ENCODE measurements at places on chromosomes 11 and 22. TPM values are rescaled to one million over a fixed set of nuclear protein-coding genes. Genes with fewer than 3 reads are reported as not detected.
A peak's percentile ranks its signal among the peaks of the same experiment; 100 is the strongest.

GRCh38 chr11:77406396-77406795, 67.5 kb downstream of the PAK1 start:
- no peaks in the 10 kb centered on the region for H3K27me3 ChIP-seq
- H3K36me3 ChIP-seq: no peaks in the 10 kb centered on the region
- peaks cover 46% of the 10 kb centered on the region for H3K4me1 ChIP-seq
- no peak for DNase-seq

GRCh38 chr11:103862802-103863174, 173.7 kb upstream of the DDI1 start:
- no peak overlapping the region for H3K4me3 ChIP-seq
- no peak for DNase-seq
- H3K36me3 ChIP-seq: no peaks in the 10 kb centered on the region
- H3K27ac ChIP-seq: no peak overlapping the region

DNA sequence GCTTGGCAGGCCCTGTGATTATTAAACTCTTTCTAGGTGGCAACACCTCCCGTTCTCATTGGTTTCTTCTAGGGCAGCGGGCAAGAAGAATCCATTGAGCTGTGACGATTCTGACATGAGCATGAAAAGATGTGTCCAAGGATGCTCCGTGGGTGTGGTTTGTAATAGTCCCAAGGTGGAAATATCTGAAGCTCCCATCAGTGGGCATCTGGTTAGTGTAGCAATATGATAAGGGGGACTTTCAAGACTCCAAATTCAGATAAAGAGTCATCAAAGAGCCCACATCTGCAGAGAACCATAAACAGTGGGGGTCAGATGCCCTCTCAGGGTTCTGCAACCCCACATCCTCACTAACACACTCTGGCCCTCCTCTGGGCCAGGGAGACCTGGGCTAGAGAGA, 42.6 kb downstream of the TST start:
- peaks cover 7% of the 10 kb centered on the region for H3K27me3 ChIP-seq
- H3K4me3 ChIP-seq: no peak overlapping the region
- DNase-seq: no peak

- no peaks in the 10 kb centered on the region for H3K27me3 ChIP-seq
- no peaks in the 10 kb centered on the region for H3K36me3 ChIP-seq
- H3K27ac ChIP-seq: no peak overlapping the region
- peaks cover 40% of the 10 kb centered on the region for H3K4me1 ChIP-seq
- no peak overlapping the region for H3K4me3 ChIP-seq
Measured at GRCh38 chr11:79045018-79045799, 395.6 kb downstream of the TENM4 start.

GRCh38 chr11:133917921-133918607, 38.7 kb downstream of the IGSF9B start:
- H3K4me3 ChIP-seq: no peak overlapping the region
- no peak overlapping the region for H3K27ac ChIP-seq
- no peaks in the 10 kb centered on the region for H3K36me3 ChIP-seq
- no peaks in the 10 kb centered on the region for H3K27me3 ChIP-seq

DNA sequence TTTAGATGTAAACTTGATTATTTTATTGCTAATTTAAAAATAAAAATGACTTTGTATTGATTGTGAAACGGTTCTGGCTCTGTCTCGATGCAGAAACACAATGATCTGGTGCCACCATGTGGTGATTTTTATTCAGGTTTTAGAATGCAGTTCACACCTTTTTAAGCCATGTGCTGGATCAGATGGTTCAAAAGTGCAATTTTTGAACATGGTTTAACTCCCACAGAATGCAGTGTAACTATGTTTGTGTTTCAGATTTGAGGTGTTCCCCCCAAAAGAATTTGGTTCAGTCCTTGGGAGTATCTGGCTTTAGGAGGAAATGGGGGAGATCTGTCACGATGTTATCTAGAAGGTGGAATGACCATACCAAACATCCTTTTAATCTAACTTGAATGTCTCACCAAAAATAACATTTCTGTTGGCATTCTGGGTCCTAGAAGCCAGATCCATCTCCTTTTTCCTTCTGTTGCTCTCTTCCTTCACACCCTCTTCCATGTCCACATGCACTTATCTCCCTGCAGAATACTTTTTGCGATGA, 7.9 kb downstream of the MRPL16 start:
- H3K4me1 ChIP-seq: peaks cover 4% of the 10 kb centered on the region
- H3K27ac ChIP-seq: no peak overlapping the region
- no peak for DNase-seq
- H3K36me3 ChIP-seq: peaks cover 26% of the 10 kb centered on the region
- H3K4me3 ChIP-seq: no peak overlapping the region
- H3K27me3 ChIP-seq: no peaks in the 10 kb centered on the region

GRCh38 chr11:104291646-104292045, 127.7 kb upstream of the PDGFD start:
- no peaks in the 10 kb centered on the region for H3K4me1 ChIP-seq
- no peaks in the 10 kb centered on the region for H3K36me3 ChIP-seq
- no peaks in the 10 kb centered on the region for H3K27me3 ChIP-seq
- no peak for DNase-seq
- H3K27ac ChIP-seq: no peak overlapping the region

- H3K4me1 ChIP-seq: peaks cover 26% of the 10 kb centered on the region
- H3K27ac ChIP-seq: peak within 1 kb of the TSS; percentile 76
- H3K27me3 ChIP-seq: no peaks in the 10 kb centered on the region
- DNase-seq: no peak
- H3K4me3 ChIP-seq: peak within 1 kb of the TSS; percentile 63
Measured at GRCh38 chr22:46737976-46738646, at the start of gene CERK. Gene CERK, minus strand, starts transcription at chr22:46738252. Its CDS starts 104 bp downstream, at chr22:46738148.

DNA sequence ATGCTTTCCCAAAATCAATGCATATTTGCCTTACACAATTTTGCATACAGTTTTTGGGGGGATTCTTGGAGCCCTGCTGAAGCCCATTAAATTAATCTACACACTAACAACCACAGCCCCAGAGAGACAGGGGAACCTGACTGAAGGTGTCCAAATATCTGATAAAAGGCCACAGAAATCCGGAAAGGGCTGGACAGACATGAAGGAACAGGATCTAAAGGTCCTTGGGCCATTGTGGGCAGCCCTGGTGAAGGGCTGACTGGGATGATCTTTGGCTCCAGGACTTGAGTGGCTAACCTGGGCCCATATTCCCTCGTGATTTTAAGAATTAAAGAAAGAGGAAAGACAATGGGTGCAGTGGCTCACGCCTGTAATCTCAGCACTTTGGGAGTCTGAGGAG, 6.8 kb upstream of the WDR74 start:
- no peak for DNase-seq
- no peak overlapping the region for H3K4me3 ChIP-seq
- peaks cover 12% of the 10 kb centered on the region for H3K4me1 ChIP-seq

GRCh38 chr11:118229274-118229847, 4.5 kb upstream of the JAML start:
- H3K36me3 ChIP-seq: peaks cover 10% of the 10 kb centered on the region
- no peak overlapping the region for H3K4me3 ChIP-seq
- H3K27ac ChIP-seq: no peak overlapping the region
- no peaks in the 10 kb centered on the region for H3K27me3 ChIP-seq

DNA sequence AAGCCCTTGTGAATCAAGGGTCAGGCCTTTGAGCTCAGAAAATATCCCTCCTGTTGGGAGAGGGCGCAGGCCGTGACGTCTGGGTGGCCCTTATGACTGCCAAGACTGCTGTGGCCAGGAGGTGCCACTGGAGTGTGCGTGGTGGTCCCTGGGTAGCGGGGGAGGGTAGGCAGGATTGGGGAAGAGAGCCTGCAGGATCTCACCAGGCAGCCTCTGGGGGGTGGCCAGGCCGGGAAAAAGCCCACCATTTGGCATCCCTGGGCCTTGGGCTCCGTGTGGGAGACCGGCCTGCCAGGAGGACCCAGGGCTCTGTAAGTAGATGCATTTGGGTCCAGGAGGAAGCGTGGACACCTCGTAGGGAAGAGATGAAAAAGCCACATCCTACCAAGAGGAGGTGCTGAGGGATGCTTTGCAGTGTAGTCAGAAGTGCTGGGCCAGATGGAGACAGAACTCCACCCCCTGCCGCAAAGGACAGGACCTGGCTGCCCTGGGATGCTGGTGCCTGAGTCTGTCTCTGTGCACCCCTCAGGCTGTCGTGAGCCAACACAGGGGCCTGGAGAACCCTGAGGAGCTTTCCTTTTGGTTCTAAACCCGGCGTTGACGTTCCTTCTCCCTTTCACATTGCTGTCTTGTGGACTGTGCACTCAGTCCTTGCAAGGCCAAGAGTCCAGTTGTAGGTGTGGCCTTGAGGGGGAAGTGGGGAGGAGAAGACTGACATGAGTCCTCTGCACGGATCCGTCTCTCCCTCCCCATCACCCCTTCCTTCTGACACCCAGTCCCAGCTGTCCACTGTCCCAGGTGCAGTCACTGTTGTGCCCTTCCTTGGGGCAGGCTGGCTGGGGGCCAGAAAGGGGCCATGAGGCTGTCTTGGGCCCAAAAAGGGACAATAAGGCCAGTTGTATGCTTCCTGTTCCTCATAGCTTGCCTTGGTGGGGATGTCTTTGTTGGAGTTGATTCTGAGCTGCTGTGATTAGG, 12.7 kb upstream of the MIEF1 start:
- H3K4me3 ChIP-seq: no peak overlapping the region
- no peak overlapping the region for H3K27ac ChIP-seq
- no peaks in the 10 kb centered on the region for H3K36me3 ChIP-seq
- H3K4me1 ChIP-seq: no peaks in the 10 kb centered on the region
- no peak for DNase-seq

- H3K4me1 ChIP-seq: peaks cover 4% of the 10 kb centered on the region
- H3K27me3 ChIP-seq: peaks cover 23% of the 10 kb centered on the region
- H3K4me3 ChIP-seq: peak overlapping the region; percentile 50
- H3K36me3 ChIP-seq: no peaks in the 10 kb centered on the region
Measured at GRCh38 chr11:57513911-57514537, 1.5 kb downstream of the SLC43A1 start.

Gene SLC22A6
- polyA plus RNA-seq: not detected

Gene SCGB2A2
- not detected for polyA plus RNA-seq

Gene OR2AT4
- polyA plus RNA-seq: not detected
